ENCODE measurements at places on chromosomes 11 and 22. TPM values are rescaled to one million over a fixed set of nuclear protein-coding genes. Genes with fewer than 3 reads are reported as not detected.
A peak's percentile ranks its signal among the peaks of the same experiment; 100 is the strongest.

- DNase-seq = peak; percentile 62
- H3K4me1 ChIP-seq = peaks cover 39% of the 10 kb centered on the region
- H3K36me3 ChIP-seq = peaks cover 47% of the 10 kb centered on the region
- no peaks in the 10 kb centered on the region for H3K27me3 ChIP-seq
- peak overlapping the region; percentile 67 for H3K27ac ChIP-seq
Observed at GRCh38 chr22:31625661-31626426, 36.2 kb downstream of the PISD start.

- no peak overlapping the region for H3K4me3 ChIP-seq
- DNase-seq = no peak
- H3K36me3 ChIP-seq = no peaks in the 10 kb centered on the region
- no peaks in the 10 kb centered on the region for H3K27me3 ChIP-seq
Observed at GRCh38 chr11:77823775-77824174, 2.8 kb downstream of the AAMDC start.

- H3K27ac ChIP-seq = no peak overlapping the region
- H3K36me3 ChIP-seq = no peaks in the 10 kb centered on the region
- H3K4me1 ChIP-seq = no peaks in the 10 kb centered on the region
- DNase-seq = peak; percentile 89
- no peaks in the 10 kb centered on the region for H3K27me3 ChIP-seq
Observed at GRCh38 chr11:124961972-124962609, 8.1 kb downstream of the CCDC15 start.

SPDYC gene
- not detected for total RNA-seq

DNA sequence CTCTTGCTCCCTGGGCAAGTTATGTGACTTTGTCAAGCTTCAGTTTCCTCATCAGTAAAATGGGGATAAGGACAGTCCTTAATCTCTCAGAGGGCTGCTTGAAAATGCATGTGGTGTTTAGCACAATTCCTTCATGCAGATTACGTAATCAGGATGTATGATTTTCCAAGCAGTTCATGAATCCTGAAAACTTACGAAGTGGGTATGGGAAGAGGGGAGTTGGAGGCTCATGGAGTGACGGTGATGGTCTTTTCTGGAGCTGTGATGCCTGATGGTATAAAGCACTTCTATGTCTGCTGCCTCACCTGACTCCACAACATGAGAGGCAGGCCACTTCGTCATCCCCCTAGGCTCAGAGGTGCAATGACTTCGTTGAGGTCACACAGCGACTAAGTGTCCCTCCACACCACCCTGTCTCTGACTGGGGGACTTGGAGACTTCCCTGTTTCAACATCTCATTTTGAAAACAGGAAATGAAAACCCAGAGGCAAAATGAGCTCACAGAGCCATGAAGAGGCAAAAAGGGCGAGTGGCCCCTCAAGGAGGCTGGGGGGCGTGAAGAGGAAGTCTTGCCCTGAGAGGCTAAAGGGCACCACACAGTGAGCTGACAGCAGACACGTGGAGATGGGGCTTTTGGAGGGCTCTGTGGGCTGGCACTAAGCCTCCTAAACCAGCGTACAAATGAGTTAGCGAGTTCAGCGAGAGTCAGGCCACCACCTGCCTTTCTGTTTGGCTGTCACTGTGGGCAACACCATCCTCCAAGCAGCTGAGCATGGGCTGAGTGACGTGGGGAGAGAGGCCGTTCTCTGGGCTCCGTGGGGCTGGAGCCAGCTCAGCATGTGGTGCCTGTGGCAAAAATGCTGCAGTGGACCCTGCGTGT is 10.1 kb downstream of the MCM5 start:
- H3K4me3 ChIP-seq = no peak overlapping the region
- H3K27ac ChIP-seq = no peak overlapping the region
- H3K27me3 ChIP-seq = no peaks in the 10 kb centered on the region
- peaks cover 100% of the 10 kb centered on the region for H3K36me3 ChIP-seq

DNA sequence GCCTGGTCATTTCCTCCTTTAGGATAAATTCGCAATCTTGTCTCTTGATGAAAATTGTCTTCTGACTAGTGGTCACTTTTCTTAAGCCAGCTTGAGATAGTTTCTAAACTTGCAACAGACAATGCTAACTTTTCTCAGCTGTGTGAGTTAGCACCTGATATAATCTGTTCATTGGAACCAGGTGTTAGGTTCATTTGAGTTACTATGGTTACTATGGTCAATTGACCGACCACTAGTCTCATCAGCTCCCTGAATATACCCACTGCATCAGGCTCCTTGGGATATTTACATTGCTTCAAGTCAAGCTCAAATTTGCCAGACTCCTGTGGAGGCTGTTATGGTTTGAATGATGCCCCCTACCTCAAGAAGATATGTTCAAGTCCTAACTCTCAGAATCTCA is 54.5 kb downstream of the SC5D start:
- H3K4me3 ChIP-seq = no peak overlapping the region
- H3K4me1 ChIP-seq = no peaks in the 10 kb centered on the region

ART1 gene
- not detected for total RNA-seq

- H3K27me3 ChIP-seq = no peaks in the 10 kb centered on the region
- H3K36me3 ChIP-seq = no peaks in the 10 kb centered on the region
- H3K27ac ChIP-seq = no peak overlapping the region
- H3K4me1 ChIP-seq = peaks cover 62% of the 10 kb centered on the region
- DNase-seq = no peak
Observed at GRCh38 chr11:78041843-78042440, 18.9 kb upstream of the KCTD14 start.

KIAA1671 gene
- 44.6 TPM for total RNA-seq

DEUP1 gene
- total RNA-seq = not detected

- H3K27me3 ChIP-seq = no peaks in the 10 kb centered on the region
- no peak for DNase-seq
- no peak overlapping the region for H3K27ac ChIP-seq
- no peak overlapping the region for H3K4me3 ChIP-seq
- no peaks in the 10 kb centered on the region for H3K4me1 ChIP-seq
- H3K36me3 ChIP-seq = no peaks in the 10 kb centered on the region
Observed at GRCh38 chr11:13784855-13785254, 116.4 kb downstream of the FAR1 start.

NXPE2 gene
- total RNA-seq = 0.37 TPM

- peaks cover 53% of the 10 kb centered on the region for H3K36me3 ChIP-seq
- no peaks in the 10 kb centered on the region for H3K27me3 ChIP-seq
- no peak overlapping the region for H3K27ac ChIP-seq
Observed at GRCh38 chr11:7657306-7658025, 15.8 kb downstream of the CYB5R2 start.

DNA sequence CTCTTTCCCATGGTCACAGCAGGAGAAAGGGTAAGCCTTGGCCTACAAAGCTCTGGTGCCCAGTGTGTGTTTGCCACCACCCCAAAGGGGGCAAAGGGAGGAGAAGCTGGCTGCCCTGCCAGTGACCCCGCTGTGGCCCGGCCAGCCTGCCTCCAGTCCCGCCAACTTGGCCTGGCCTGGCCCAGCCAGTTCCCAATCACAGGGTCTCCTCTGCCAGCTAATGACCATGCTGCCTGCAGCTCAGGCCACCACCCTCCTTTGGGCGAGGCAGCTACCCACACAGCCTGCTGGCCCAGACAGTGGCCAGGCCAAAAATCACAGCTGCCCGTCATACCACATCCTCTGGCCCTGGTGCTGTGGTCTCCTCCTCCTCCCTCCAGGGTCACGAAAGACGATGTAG is 5.1 kb downstream of the GDPD5 start:
- no peaks in the 10 kb centered on the region for H3K27me3 ChIP-seq
- H3K4me1 ChIP-seq = peaks cover 10% of the 10 kb centered on the region
- DNase-seq = no peak
- no peak overlapping the region for H3K27ac ChIP-seq

MS4A15 gene
- not detected for total RNA-seq

GRCh38 chr22:30408388-30409102 is 11.7 kb downstream of the SEC14L2 start:
- H3K27ac ChIP-seq = no peak overlapping the region
- no peaks in the 10 kb centered on the region for H3K27me3 ChIP-seq
- DNase-seq = no peak
- H3K36me3 ChIP-seq = peaks cover 4% of the 10 kb centered on the region
- no peaks in the 10 kb centered on the region for H3K4me1 ChIP-seq

DMC1 gene
- total RNA-seq = not detected

GRCh38 chr11:16632295-16633200 is 105.9 kb upstream of the C11orf58 start:
- H3K4me3 ChIP-seq = no peak overlapping the region
- peak; percentile 7 for DNase-seq
- no peaks in the 10 kb centered on the region for H3K4me1 ChIP-seq
- H3K36me3 ChIP-seq = no peaks in the 10 kb centered on the region

DNA sequence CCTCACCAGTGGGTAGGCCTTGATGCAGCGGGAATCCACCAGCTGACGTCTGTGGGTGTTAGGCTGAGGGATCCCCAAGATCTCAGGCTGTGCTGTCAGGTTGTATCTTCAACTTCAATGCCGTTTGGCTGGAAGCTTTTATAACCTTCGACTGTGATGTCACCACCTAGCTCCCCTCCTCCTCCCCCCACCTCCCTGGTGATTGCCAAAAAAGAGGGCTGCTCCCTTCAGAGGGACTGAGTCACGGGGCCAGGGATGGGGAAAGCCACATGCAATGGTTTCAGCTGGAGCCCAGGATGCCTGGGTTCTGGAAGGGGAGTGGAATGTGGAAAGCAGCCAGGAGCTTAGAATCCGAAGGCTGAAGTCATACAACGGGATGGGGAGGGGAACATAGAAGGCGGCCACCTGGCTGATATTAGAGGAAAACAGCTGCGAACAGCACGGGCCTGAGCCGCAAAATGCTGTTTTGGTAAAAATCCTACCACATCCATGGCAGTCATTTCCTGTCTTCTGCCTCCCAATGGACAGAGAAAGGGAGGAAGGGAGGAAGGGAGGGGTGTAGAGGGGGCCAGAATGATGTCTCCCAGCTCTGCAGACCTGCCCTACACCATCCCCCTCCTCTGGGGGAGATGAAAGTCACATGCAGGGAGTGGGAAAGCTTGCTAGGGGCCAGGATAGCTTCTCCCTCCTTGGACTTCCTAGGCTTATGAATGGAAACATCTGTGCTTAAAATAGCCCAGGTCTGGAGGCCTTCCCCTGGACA is at the start of gene LRRN4CL:
TSS of gene LRRN4CL (minus strand) at position 110 of the 763 bp plus-strand sequence. CDS start 1,022 bp downstream, outside the sequence.
- H3K4me3 ChIP-seq = peak within 1 kb of the TSS; percentile 39
- H3K27ac ChIP-seq = peak within 1 kb of the TSS; percentile 13
- peaks cover 42% of the 10 kb centered on the region for H3K36me3 ChIP-seq
- H3K4me1 ChIP-seq = peaks cover 14% of the 10 kb centered on the region
- DNase-seq = peak; percentile 83

- H3K27ac ChIP-seq = no peak overlapping the region
- DNase-seq = no peak
- H3K4me1 ChIP-seq = no peaks in the 10 kb centered on the region
- no peak overlapping the region for H3K4me3 ChIP-seq
Observed at GRCh38 chr22:28594797-28595462, 84.7 kb downstream of the TTC28 start.

GRCh38 chr22:27755521-27756211 is 45.9 kb downstream of the MN1 start:
- peaks cover 23% of the 10 kb centered on the region for H3K4me1 ChIP-seq
- no peaks in the 10 kb centered on the region for H3K27me3 ChIP-seq
- H3K27ac ChIP-seq = no peak overlapping the region

C11orf91 gene
- not detected for total RNA-seq

RTN4R gene
- total RNA-seq = 0.92 TPM

DNA sequence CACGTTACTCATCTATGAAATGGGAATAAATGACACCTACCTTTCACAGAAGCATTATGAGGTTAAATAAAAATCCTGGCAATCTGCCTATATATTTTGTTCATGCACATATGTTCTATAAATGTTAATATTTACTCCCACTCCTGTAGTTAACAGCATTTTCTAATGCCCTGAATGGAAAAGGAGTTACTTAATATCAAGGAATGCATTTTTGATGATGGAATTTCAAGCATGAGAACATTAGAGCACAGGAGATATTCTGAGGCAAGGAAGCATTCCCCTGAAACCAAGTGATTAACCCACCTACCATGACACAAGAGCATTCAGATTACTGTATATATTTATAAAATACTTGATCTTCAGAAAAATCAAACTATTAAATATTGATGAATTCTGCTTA is 102.1 kb downstream of the ARHGAP32 start:
- H3K36me3 ChIP-seq = no peaks in the 10 kb centered on the region
- H3K27ac ChIP-seq = no peak overlapping the region
- no peak overlapping the region for H3K4me3 ChIP-seq
- DNase-seq = no peak
- no peaks in the 10 kb centered on the region for H3K4me1 ChIP-seq

GRCh38 chr11:33248416-33248971 is 8.7 kb upstream of the HIPK3 start:
- DNase-seq = no peak
- H3K4me3 ChIP-seq = no peak overlapping the region
- no peaks in the 10 kb centered on the region for H3K4me1 ChIP-seq
- no peaks in the 10 kb centered on the region for H3K36me3 ChIP-seq

All from stomach (tissue), 19 donors.